Stimulated activated CD4-positive, alpha-beta T cell treated with anti-CD3 and anti-CD28 coated beads, Interleukin-15, amount 100 ng/mL, for 1 hour (primary cell): ENCODE measurements at places on chromosomes 12 and 14.

- DNase-seq = no peak
These were observed 17.0 kb downstream of the EEA1 start for GRCh38 chr12:92912052-92912451.

DNA sequence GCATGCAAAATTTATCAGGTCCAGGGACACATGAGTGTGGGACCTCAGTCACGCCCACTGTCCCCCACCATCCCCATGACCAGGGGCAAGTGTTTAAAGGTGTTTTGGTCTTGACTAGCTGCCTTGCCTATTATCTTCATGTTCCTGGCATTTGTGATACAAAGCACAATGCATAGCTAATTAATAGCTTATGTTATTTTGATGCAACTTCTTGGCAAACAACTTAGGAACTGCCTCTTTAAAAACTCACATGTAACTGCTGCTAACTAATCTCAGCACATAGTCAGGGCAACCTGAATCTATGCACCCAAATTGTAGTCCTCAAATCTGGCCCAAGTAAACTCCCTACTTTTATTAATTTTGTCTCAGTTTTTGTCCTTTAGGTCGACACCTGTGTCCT lies 7.4 kb upstream of the OR6J1 start:
- DNase-seq = no peak

DNA sequence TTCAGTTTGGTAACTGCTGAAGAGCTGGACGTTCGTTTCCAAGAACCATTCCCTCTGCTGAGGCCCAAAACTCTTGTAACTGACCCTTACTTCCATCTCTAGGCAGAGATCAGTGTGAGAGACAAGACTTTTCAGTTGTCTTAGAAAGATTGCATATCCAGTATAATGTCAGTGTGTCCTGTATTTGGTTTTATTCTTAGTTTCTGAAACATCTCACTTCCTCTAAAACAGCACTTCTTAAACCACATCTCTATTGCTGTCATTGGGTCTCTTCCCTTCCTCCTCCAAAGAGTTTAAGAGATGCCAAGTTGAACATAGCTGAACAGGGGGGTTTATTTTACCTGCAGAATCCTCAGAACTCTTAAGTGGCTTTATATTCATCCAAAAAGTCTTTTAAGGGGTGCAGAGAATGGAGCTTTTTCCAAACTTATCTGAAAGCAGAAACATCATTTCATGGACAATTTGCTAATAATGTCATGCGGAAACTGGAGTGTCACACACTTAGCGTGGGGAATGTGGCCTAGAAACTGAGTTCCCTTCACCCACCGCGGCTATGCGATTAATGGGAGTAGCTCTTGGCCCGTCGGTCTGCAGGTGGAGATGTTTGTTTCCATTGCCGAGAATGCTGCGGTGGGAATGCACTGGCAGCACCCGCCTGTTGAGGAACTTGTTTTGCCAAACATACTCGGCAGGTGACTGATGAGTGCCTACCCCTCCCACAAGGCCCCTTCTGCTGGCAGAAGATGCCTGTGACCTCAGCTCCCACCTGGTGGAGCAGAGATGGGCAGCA lies 148.2 kb downstream of the ADGRD1 start:
- DNase-seq = no peak

DNA sequence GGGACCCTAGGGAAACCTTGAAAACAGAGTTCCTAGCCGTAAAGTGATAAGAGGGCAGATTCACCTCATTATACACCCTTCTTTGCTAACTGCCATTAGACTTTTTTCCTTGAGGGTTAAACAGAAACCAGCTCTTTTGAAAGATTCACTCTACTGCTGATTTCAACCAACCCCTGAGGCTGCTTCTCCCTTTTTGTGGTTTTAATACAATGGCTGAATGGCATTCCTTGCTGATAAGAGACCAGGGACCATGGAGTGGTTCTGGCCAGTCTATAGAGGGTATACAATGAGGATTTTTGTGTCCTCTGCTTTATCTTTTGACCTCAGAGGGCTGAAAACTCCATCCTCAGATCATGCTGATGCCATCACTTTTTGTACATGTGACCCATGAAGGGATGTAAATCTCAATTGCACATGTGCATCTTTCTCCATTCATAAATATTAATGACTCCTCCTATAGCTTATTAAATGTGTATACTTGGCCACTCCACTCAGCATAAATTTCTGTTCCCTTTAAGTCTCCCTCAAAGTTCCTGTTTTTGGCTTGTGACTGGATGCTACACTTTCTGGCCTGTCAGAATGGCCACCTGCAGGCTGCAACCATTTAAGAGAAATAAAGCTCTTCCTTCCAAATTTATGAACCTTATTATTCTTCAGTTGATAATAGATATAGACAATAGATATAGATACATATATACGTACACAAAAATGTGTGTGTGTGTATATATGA lies 233.8 kb upstream of the SEL1L start:
- DNase-seq = no peak

GRCh38 chr14:70847406-70848090 lies 38.2 kb upstream of the MAP3K9 start:
- DNase-seq = no peak

GRCh38 chr14:79062226-79062625 lies 892.1 kb downstream of the NRXN3 start:
- DNase-seq = no peak

- DNase-seq = no peak
These were observed 46.7 kb downstream of the FAM222A start for GRCh38 chr12:109760031-109760929.

GRCh38 chr14:68451696-68452373 lies 341.0 kb downstream of the ZFP36L1 start:
- no peak for DNase-seq

GRCh38 chr12:124769163-124769530 lies 94.5 kb downstream of the SCARB1 start:
- DNase-seq = no peak

GRCh38 chr12:107241411-107241810 lies 148.1 kb upstream of the CRY1 start:
- DNase-seq = no peak

DNA sequence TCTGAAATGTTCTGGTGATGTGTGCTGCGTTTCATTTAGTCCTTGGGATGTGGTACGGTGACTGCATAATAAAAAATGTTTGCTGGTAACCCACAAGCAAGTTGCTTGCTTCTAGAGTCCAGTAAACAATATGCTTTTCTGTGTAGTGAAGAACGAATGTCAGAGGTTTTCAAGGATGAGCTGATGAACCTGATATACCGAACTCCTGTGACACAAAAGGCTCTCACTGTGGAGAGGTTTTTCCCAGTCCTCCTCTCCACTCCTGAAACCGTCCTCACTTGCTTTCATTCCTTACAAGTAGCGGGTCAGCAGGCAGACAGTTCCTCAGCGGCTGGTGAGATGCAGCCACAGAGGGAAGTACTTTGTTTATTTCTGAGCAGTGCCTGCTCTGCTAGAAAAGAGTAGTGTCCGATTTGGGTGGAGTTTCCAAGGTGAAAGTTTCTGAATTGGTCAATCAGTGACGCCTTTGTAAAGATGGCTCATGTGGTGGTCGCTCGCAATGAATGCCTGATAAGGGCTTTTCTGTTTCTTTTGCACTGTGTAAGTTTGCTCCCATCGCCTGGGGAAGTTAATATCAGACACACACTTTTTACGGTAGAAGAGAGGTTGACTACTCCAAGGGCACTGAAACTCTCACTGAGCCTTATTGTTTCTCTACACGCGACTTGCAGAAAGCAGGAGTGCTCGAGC lies 3.0 kb downstream of the ETV6 start:
- no peak for DNase-seq

DNA sequence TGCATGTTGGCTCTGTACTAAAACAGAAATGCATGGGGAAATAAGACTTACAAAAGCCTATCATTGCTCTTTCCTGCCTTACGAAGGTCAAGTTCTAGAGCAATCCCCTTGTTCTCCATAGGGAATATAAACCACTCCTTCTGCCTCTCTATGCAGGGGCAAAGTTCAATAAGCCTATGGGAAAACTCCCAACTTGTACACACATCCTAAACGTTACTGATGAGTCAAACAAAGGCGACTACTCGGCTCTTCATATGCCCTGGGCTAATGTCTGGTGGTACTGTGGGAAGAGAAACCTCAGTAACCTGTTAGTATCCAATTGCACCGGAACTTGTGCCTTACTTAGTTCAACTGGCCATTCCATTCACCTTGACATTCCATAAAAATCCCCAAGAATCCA lies 32.7 kb downstream of the PRMT8 start:
- no peak for DNase-seq

- DNase-seq = no peak
These were observed 394.5 kb upstream of the DDHD1 start for GRCh38 chr14:53547593-53547992.

GRCh38 chr12:78040111-78040510 lies 209.4 kb downstream of the NAV3 start:
- DNase-seq = no peak

- no peak for DNase-seq
These were observed 89.3 kb downstream of the OSBPL8 start for GRCh38 chr12:76470028-76470939.

- DNase-seq = no peak
These were observed 12.5 kb downstream of the PACS2 start for GRCh38 chr14:105326891-105327694.

GRCh38 chr14:105529569-105530284 lies 3.3 kb downstream of the TMEM121 start:
- no peak for DNase-seq

DNA sequence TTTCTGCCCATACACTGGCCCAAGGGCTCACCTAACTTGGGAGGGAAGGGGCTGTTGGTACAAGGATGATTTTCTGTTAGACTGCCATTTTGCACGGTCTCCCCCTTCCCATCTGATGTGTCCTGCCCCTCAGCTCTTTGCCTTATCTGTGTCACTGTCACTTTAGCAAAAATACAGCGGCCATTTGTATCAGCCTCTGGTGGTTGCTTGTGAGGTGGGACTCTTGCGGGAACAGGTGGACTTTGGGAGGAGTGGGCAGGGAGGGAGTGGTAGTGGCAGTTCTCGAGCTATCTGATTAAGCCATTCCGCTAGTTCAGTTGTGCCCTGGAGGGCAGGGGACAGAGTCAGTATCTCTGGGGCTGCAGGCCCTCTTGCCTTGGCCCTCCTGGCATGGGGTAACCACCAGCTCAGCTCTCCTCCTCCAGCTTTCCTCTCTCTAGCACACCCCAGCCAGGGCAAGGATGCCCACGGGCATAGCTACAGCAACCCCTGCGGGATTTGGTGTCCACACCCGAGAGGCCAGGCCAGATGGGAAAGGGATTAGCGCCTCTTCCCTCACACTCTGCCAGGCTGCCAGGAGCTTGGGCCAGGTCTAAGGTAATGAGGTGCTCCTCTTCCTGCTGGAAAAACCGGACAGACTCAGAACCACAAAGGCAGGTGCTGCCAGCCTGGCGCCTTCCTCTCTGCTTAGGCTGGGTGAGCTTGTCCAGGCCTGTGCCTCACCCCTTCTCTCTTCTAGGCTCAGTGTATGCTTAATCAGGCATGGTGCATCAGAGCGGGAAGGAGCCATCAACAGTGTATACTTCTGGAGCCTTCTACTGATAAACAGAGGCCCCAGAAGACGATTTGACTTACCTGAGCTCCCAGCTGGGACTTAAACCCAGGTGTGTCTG lies 8.7 kb downstream of the SLC48A1 start:
- no peak for DNase-seq

- DNase-seq = no peak
These were observed 25.5 kb upstream of the BCDIN3D start for GRCh38 chr12:49868449-49868848.

DNA sequence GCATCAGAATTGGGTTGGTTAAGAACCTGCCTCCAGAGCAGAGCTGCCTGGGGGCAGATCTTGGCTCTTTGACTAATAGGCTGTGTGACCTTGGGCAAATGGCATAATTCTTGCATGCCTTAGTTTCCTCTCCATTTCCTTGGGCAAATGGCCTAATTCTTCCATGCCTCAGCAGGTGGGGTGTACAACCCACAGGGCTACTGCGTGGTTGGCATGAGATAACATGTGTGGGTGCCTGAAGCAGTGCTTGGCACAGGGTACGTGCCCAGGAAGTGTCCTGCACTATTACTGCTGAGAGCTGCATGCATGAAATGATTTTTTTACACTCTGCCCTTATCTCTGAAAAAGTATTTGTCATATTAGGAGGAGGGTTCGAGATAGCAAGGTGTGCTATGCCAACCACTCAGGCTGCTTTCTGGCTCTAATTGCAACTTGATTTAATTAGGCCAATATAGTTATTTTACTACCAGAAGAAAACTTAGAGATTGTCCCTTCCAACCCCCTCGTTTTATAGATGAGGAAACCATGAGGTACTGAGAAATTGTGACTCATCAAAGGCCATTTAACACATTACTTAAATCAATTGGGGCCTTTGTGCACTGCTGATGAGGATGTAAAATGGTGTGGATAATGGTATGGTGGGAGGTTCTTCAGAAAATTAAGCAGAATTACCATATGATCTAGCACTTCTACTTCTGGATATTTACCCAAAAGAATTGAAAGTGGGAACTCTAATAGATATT lies 161.6 kb upstream of the HIF1A start:
- no peak for DNase-seq

DNA sequence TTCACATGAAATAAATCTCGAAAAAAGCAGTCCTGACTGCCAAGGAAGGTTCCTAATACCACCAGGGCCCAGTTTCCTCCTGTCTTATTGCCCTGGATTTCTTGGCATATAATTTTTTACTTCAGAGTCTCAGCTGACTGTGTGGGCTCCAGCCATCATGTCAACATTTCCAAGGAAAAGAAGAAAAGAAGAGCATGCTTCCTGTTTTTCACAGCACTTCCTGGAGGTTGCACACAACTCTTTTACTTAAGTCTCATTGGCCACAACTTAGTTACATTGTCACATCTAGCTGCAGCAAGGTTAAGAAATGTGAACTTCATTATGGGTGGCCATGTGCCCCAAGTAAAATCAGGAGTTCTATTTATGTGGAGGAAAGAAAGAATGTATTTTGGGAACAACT lies 24.3 kb downstream of the DACT1 start:
- DNase-seq = no peak

DNA sequence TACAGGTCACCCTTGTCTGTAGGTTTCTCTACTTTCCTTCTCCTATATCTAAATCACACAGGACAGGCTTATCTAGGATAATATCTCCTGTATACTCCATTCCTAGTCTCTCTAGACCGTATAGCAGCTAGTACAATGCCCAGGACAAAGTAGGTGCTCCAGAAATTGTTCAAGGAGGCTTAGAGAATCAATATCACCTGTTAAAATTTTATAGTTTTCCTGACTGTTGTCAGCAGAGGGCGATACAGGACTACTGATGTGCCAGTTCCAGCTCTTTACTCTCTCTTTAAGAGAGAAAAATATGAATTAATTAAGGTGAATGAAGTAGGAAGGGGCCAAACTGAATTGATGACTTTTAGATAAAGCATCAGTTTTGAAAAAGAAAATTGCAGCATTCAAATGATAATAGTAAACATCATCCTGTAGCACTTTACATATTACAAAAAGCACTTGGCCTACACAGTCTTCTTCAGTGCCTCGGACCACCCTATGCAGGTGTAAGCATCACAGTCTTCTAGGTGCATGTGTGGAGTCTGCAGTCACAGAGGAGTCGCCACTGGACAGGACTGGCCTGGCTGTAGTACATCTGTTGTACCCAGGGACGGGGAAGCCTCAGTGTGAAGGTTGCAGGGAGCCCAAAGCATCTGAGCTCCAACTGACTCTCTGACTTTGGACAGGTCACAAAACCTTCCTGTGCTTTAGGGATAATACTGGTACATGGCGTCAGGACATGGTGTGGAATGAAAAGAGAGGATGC lies 61.9 kb upstream of the MAX start:
- no peak for DNase-seq
